Right lobe of liver (tissue), 6 donors: ENCODE measurements at places on chromosomes 12 and 14. TPM values are rescaled to one million over a fixed set of nuclear protein-coding genes. Genes with fewer than 3 reads are reported as not detected.

The GLIPR1L1 gene
- not detected for total RNA-seq

DNA sequence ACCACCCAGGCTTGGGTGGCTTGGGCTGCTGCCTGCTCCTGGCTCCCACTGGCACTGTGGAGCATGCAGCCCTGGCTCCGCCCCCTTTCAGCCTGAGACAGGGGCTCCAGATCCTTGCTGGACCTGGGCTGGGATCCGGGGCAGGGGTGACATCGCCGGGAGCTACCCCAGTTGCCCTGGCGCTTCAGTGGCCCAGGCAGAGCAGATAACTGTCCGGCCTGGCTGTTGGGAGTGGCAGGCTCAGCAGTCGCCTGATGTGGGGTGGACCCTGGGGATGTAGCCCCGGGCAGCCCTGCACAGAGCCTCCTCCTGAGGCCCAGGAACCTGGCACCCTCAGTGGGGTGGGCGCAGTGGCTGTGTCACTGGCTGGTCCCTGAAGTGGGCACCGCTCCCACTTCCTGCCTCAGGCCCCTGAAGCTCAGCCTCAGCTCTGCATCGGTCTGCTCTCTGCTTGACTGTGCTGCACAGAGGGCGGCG, 57.9 kb downstream of the FUT8 start:
- no peak for DNase-seq

DNA sequence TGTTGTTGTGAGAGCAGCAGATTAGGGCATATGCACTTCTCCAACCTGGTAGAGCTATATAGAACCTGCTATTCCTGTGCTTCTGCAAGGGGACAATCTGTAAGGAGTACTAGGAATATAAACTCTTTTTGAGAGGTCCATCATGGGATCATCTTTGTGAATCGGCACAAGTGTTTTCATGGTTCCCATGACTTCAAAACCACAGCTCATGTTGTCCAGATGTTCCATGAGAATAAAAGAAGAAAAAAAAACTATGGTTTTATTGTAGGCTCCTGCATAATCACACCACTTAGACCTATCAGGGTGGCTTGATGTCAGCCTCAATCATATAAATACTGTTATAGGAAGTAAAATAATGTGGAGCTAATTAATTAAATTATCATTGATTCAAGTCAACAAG, 311.4 kb upstream of the ATP2B1 start:
- DNase-seq, result no peak

DNA sequence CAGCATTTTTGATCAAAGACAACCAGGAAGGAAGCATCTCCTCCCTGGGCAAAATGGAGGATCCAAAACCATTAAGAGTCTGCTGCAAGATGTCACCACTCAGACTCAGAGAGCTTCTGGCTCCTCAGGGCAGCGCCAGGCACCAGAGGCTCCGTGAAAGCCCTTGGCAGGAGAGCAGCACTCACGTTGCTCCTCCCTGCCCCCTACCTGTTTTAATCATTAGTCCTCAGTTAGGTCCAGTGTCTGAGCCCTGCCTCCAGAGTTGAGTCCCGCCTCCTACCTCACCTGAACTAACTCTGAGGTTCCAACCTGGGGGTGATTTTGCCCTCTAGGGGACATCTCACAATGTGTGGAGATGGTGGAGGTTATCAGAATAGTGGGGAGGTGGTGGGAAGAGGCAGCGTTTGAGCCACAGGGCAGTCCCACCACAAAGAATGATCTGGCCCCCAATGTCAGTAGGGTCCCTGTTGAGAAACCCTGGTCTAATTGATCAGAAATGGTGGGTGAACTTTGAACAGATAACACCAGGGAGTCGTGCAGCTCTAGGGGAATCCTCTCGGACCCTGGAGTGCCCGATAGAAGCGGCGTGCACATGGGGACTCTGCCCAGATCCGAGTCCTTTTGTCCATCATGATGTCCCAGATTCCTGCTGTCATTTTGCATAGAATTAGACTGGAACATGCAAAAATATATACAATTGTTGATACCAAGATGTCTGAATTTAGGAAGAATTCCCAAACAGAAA, 156.7 kb upstream of the DIO3 start:
- DNase-seq, result no peak

The SLC5A8 gene
- not detected for total RNA-seq

DNA sequence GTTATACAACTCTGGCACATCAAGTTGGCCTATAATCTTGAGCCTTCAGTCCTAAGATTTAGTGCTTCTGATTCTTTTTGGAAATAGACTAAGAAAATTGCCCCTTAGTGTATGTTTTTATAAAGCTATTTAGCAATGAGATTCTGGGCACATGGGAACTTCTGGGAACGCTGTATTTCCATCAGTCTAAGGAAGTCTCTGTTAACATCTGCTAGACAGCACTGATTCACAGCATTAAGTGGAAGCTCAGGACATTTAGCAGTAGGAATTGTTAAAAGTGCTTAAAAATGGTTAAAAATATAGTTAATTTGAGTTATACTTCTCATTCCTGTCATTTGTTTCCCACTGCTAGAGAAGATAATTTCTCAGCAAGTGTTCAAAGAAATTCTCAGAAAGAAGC, 579.1 kb downstream of the SLC16A7 start:
- no peak for DNase-seq
